Pancreas (tissue), 10 donors: ENCODE measurements at places on chromosomes 2 and 18. TPM values are rescaled to one million over a fixed set of nuclear protein-coding genes. Genes with fewer than 3 reads are reported as not detected.
A peak's percentile ranks its signal among the peaks of the same experiment; 100 is the strongest.

DNA sequence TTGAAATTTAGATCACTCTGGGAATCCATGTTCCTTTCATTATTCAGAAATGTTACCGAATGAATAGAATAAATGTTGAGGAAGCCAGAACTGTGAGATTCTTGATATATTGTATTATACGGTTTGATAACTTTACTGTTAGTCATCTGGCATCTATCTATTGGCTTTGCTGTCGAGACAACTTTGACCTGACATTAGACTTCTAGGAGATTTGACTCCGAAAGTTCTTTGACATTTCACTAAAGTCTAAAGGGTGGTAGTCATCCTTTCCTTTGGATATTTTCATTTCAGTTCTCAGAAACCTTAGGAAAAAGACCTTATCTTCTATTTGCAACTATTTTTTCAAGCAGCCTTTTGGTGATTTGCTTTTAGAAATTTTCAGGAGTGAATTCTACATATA is 1.9 kb downstream of the BMPR2 start:
- DNase-seq, result no peak
- H3K4me1 ChIP-seq, result peaks cover 11% of the 10 kb centered on the region
- H3K27me3 ChIP-seq, result no peaks in the 10 kb centered on the region
- no peak overlapping the region for H3K27ac ChIP-seq
- peak overlapping the region; percentile 43 for H3K4me3 ChIP-seq
- no peaks in the 10 kb centered on the region for H3K36me3 ChIP-seq

Gene GALR1
- total RNA-seq, result 0.06 TPM

Gene REEP1
- 7.0 TPM for total RNA-seq

DNA sequence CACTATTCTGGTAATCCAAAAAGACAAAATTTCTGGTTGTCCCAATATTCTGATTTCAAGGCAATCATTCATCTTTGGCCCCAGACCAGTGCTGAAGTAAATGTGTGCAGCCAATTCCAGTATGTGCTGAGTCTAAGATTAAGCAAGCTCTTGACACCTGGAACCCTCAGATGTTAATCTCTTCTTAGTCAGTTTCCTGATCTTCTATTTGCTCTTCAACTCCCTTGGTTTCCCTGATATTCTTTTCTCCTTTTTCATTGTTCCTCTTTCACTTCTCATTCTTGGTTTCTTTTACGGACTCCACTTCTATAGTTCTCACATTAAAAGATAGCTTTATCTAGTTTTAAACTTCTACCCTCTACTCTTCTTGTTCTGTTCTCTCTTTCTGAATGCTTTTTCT is 445.7 kb upstream of the FANCL start:
- no peaks in the 10 kb centered on the region for H3K4me1 ChIP-seq
- no peaks in the 10 kb centered on the region for H3K36me3 ChIP-seq
- H3K4me3 ChIP-seq, result no peak overlapping the region
